ENCODE measurements at places on chromosomes 2 and 18.

- DNase-seq, result no peak
Measured at GRCh38 chr2:15641530-15641982, 49.9 kb downstream of the DDX1 start.

GRCh38 chr2:378364-378763 lies 90.5 kb upstream of the ALKAL2 start:
- no peak for DNase-seq

GRCh38 chr2:129439406-129440302 lies 539.8 kb upstream of the RAB6C start:
- no peak for DNase-seq

DNA sequence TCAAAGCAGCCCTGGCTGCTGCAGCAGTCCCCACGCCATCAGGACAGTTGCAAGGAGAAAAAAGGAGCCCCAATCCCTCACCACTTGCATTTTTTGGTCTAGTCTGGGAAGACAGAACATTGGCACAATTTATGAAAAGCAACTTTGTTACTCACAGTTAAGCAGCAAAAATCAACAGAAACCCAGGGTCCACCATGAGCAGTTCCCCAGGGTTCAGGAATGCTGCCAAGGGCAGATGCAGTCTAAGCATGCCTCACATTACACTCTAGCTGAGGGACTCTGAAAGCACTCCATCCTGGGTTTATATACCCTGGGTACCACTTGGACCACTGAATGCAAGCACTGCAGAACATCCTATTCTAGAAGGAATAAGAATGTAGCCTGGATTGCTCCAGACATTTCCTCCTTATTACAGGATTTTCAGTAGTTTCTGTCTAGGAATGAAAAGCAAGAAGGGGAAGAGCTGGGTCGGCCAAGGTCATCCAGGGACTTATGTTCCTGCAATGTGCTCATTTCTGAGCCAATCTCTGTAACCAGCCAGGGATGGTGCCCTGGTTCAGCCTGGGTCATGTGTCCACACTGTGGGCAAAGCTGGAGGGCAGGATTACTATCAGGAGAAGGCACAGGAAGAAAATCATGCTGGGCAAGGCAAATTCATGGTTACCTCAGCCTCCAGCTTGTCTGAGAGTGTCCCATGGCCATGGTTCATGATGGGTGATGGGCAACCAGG lies 19.5 kb upstream of the TMEM163 start:
- DNase-seq, result no peak

GRCh38 chr18:41646915-41647620 lies 308.0 kb upstream of the PIK3C3 start:
- no peak for DNase-seq

DNA sequence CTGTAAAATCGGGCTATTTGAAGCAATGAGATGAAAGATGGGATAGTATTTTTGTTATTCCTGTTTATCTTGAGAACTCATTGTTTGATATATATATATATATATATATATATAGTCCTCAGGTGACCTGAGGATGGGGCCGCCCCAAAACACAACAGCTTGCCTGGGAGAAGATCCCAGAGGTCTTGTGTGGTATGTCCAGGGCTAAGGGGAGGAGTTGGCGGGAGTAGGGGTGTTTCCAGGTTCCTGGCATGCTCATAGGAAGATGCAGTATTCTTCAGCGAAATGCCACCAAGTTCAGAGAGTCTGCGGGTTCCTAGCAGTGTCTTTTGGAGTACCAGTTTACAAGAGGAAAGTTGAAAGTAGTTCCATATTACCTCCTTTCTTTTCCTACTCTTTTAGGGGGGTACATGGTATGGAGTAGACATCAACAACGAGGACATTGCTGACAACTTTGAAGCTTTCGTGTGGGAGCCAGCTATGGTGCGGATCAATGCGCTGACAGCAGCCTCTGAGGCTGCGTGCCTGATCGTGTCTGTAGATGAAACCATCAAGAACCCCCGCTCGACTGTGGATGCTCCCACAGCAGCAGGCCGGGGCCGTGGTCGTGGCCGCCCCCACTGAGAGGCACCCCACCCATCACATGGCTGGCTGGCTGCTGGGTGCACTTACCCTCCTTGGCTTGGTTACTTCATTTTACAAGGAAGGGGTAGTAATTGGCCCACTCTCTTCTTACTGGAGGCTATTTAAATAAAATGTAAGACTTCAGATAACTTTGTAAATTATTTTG lies 18.3 kb downstream of the CCT7 start:
- no peak for DNase-seq

DNA sequence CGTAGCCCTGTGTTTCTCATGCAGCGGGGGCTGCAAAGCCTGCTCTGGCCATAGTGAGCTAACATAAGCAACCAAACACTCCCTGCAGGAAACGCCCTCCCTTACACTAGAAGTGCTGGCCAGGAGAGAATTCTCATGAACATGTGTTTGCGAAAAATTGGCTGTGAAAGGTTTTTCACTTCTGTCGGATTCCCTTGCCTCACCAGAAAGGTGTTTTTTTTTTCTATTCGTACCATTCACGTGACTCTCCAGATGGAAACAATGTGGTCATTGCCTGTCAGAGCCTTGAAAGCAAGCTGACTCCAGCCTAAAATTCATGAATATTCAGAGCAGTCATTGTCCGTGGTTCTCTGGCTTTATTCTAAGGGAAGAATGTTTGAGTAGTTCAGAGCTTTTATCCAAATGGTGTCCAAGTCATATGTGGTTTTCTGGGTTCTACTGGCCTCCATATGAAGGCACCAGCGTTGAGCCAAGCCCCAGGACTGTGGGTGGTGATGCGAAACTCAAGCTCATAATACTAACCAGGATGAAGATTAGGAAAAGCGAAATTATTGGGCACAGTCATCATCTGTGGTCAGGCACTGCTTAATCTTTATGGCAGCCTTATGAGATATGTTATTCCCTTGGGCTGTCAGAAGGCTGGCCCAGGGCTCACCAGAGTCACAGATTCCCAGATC lies 236.4 kb downstream of the ALPK2 start:
- DNase-seq, result peak; percentile 53

- no peak for DNase-seq
Measured at GRCh38 chr18:74219056-74219455, 70.7 kb downstream of the TIMM21 start.

DNA sequence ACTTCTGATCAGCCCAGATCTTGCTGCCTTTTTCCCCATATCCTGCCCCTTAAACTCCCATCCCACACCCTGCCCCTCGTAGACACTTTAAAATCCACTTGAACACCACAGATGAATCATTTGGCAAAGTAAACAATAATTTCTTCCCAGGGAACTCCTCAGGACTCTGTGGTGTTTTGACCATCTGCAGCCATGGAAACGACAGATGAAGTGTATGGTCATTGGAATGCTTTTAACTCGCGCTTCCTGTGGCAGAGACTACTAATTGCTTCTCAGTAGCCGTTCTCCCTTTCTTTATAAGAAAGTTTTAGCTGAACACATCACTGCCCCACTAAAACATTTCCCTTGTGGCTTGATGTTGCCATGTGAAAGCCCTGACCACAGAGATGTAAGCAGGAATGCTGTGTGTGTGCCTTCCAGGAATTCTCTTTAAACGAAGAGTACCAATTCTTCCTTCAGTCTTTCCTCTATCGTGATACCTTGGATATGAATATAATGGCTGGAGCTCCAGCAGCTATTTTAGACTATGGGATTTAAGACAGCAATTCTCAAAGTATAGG lies 92.7 kb upstream of the PARD3B start:
- DNase-seq, result peak; percentile 97

GRCh38 chr2:49003201-49003600 lies 151.1 kb downstream of the FSHR start:
- DNase-seq, result peak; percentile 24

DNA sequence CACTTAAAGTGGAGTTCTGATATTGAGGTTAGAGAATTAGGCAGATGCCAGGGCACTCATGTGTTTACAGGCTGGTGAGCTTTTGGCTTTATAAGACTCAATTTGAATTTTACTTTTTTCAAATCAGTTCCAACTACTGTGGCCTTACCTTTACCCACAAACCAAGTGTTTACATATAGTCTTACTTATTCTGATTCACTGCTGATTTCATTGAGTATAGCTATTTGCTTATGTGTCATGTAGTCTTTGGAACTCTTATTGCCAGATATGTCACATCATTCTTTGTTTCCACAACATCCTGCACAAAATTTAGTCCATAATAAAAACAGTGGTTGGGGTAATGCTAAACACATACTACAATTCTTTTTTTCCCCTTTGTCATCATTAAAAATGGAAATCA lies 96.5 kb downstream of the XIRP2 start:
- DNase-seq, result no peak

- peak; percentile 20 for DNase-seq
Measured at GRCh38 chr2:236969767-236970655, 115.7 kb upstream of the COPS8 start.

DNA sequence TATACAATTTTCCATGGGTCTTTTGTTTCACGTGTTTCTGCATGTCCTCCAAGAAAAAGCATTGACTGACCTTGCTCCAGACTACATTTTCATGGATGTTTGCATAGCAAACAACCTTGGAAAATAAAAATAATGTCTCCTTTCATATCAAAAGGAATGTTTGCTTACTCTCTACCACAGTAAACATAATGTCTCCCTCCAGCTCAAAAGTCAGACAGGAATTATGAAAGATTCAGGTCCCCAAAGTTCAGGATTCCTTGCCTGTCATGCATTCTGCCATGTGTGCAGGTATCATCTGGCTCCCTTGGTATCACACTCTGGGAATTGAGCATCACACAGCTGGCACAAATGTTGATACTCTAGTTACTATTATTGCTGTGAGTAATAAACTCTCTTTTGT lies 103.1 kb upstream of the ZC3H15 start:
- no peak for DNase-seq

- DNase-seq, result no peak
Measured at GRCh38 chr2:68366083-68366560, 1.0 kb downstream of the PLEK start.

DNA sequence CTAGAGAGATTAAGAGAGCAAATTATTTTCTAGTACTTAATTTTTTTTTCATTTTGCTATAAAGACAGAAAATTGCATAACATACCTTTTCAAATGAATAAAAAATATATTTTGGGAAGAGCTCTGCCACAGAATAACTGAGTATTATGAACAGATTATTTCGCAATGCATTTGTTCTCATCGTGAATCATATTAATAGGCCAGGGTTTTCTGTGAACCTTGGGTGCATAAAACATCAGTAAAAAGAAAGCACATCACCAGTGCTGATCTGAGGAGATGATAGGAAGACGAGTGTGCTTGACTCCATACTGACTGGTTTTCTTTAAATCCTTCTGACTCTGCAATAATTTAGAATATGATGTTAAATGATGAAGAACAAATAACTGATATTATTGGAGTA lies 409.1 kb downstream of the CPS1 start:
- DNase-seq, result no peak

DNA sequence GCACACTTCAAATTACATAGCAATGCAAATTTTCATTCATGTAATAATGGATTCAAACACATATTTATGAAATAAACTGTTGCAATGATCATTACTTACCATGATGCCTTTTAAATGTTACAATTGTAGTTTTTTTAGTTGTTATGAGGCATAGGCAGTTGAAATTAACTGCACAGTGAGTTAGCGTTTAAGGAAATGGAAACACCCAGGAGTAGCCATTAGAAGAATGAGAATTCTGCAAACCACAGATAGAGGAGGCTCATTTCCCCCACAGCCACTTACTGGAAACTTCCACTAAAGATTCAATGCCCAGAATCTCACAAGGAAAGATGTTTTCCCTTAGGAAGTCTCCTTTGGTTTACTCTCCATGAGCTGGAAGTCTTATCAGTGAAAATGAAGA lies 8.4 kb downstream of the ARL4C start:
- no peak for DNase-seq

GRCh38 chr18:7786569-7786968 lies 219.5 kb downstream of the PTPRM start:
- DNase-seq, result no peak

- no peak for DNase-seq
Measured at GRCh38 chr2:84800194-84800805, 80.6 kb downstream of the TRABD2A start.

GRCh38 chr2:4673025-4673489 lies 969.7 kb downstream of the DCDC2C start:
- no peak for DNase-seq

DNA sequence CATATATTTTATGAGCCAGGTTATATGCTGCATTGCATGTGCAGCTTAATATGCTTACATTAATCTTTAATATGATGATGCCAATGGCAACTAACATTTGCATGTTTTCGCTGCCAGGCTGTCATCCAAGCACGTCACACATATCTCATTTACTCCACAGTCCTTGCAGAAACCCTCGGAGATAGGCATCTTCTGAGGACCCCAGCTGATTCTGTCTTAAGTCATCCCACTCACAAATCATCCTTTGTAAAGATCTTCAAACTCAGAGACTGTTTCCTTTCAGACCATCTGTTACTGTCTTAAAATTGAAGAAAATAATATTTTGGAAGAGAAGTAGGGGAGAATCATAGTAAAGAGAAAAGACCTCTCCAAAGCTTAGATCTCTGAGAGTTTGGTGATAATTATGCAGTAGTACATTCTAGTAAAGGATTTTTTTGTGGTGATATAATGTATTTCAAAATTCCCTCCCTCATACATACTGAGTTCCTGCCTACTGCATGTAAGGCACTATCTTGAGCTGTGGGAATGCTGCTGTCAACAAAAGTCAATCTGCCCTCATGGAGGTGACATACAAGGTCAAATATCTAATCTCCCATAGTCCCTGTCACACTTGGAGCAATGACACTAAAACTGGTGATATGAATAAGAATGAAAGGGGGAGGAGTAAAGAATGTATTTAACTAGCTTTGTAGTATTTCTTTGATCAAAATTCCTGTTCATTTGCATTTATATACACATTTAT lies 11.0 kb downstream of the ITGA4 start:
- peak; percentile 19 for DNase-seq

DNA sequence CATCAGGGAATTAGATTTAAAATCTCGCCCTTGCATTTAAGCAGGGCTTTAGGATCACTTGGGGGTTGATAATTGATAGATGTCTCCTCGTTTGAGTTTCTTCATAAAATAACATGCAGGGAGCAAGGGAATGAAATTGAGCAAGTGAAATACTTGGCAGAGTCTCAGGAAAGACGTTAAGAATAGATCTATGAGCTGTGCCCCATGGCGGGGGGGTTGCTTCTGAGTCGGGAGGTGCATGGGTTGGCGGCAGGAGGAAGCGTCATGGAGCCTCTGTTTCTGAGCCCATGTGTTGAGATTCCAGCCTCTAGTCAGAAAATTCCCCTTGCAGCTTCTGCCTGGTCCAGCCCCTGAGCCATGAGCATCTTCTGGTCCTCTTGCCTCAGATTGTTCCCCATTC lies 82.0 kb downstream of the APOB start:
- DNase-seq, result no peak

DNA sequence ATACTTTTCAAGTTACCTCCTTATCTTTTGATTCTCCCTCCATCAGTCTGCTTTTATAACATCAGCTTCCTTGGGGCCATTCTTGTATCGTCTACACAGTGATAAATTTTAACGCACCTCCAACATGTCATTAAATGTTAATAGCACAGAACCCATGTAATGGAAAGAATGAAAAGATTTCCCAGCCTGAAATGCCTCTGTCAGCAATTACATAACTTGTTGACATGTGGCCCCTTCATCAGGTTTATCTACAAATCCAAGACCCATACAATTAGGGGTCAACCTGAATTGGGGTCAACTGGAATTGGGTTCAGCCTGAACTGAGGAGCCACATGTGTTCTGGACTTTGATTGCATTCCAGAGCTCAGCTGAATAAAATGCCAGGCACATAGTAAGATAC lies 148.2 kb upstream of the KLF7 start:
- DNase-seq, result no peak

GRCh38 chr18:12287684-12288402 lies 20.2 kb upstream of the TUBB6 start:
- DNase-seq, result peak; percentile 82

GRCh38 chr2:177296040-177296439 lies 31.5 kb upstream of the NFE2L2 start:
- peak; percentile 37 for DNase-seq

GRCh38 chr2:195563857-195564512 lies 93.0 kb upstream of the SLC39A10 start:
- DNase-seq, result peak; percentile 93

All from fibroblast of skin of right quadriceps (primary cell).